ENCODE measurements at places on chromosomes 7 and 10.

GRCh38 chr7:26198133-26198780, 2.3 kb downstream of the HNRNPA2B1 start:
- no peak for DNase-seq

- no peak for DNase-seq
These were observed 104.1 kb upstream of the FOXP2 start for GRCh38 chr7:114310345-114311110.

- DNase-seq: no peak
These were observed 4.7 kb upstream of the AFAP1L2 start for GRCh38 chr10:114408968-114409444.

DNA sequence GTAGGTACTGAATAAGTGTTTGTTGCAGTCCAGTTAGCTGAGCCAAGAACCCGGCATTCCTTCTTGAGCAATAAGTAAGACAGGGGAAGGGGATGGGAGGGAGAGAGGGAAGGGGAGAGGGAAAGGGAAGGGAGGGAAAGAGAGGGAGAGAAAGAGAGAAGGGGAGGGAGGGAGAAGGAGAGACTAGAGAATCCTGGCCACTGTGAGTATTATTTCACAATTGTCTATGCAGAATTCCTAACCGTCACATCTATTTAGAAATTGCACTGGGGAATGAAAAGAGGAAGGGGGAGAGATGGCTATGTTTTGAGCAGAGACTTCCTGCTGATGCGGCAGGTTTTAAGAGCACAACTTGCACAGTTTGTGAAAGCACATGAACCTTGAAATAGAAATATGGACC, 251.4 kb upstream of the ZMIZ1 start:
- no peak for DNase-seq

DNA sequence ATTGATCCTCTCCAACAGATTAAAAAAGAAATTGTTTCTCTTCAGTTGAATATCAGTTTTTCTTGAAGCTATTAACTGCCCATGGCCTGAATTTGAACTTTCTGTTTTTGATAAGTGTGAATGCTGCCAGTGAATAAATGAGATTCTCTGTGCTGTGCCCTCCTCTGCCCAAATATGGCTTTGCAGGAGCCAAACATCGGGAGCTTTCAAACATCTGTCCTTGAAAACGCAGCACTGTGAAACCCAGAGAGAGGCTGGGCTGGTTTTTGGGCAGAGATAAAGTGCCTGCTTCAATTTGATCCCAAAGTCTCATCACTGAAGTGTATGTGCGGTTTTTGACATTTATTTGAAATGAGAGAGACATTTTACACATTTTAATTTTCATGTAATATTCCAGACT, 268.3 kb upstream of the SHH start:
- DNase-seq: no peak

- no peak for DNase-seq
These were observed 2.3 kb upstream of the ADCK2 start for GRCh38 chr7:140670343-140670935.

DNA sequence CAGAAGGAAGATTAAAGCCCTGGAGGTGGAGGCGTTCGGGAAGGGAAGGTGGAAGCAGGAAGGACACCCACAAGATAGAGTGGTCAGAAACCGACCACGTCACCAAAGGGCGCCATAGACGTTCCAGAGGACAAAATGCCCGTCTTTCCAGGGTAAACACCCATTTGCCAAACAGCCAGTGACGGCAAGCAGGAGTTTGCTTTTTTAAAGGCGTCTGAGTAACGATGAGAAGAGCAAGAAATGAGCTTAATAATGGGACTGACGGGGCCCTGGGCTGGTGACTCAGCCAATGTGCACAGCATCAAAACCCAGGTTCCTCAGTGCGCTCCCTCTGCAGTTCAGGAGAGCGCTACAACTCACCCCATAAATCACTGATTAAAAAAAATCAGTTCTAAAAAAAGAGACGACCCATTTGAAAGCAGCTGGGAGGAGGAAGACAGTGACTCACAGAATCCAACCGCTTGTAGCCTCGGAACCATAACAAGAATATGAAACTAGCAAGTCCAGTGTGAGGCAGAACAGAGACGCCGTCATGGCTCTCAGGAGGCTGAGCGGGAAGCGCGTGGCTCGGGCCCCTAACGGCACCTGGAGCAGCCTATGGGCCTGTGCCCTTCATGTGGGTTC, 5.9 kb downstream of the DIP2C start:
- DNase-seq: no peak

DNA sequence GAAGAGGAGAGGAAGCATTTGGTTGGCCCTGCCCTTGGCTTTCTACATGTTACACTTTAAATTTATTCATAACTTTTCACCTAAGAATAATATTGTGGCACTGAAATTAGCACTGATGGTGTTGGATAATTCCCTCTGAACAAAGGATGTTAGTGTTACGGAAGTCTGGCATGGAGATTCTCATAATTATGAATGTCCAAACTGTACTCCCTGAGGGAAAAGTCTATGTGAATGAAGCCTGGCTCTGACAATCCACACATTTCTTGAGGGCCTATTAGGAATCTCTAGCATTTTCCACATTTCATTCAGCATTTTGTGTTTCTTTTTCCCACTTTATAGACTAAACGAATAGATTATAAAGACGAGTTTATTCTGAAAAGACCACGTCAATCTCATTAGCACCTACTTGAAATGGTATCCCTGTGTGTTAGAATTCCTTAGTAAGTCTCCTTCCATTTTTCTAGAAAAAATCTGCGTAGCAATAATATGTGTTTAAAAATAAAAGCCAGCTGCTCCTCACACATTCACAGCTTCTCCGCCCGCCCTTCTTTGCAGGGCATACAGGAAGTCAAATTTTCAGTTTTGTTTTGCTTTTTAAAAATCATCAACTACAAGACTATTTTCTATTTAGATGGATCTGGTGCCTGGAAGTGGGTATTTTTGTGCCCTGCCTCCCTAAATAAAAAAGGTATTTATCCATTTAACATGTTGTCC, 131.8 kb upstream of the PALS2 start:
- DNase-seq: no peak

GRCh38 chr7:106731646-106732444, 70.9 kb upstream of the CCDC71L start:
- no peak for DNase-seq

DNA sequence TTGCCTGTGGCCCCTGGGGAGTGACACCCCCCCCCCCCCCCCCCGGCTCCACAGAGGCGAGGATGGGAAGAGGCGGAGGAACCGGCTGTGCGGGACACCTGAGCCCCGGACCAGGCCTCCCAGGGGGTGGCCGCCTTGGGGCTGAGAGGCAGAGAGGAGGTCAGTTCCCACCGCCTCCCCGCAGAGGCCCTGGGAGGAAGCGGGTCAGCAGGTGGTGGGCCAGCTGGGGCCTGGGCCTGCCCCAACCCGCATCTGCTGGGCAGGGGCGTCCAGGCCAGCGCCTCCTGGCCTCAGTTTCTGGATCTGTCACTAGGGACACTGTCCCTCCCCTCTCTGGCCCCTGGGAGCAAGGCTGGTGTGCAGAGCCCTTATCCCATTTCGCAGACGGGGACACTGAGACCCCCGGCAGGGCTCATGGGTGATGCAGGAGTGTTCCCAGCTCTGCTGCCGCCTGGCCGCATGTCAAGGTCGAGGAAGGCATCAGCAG, 14.6 kb upstream of the LFNG start:
- no peak for DNase-seq

GRCh38 chr7:10821156-10821555, 152.5 kb upstream of the PHF14 start:
- no peak for DNase-seq

- DNase-seq: no peak
These were observed 50.2 kb upstream of the PODXL start for GRCh38 chr7:131606346-131607290.

DNA sequence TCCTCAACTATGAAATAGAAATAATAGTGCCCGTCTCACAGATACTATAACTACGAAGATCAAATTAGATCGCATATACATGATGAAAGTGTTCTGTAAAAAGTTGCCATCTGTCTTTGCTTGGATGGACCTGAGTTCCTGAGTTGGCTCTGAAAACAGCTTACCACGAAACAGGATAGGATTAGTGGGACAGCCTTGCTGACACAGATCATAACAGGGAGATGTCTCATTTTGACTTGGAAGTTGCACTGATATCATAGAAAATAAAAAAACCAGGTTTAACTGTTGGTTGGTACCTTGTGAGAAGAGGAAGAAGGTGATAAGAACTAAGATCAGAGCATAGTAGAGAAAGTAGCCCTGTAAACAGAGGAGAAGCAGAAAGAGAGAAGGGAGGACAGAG, 79.3 kb upstream of the AGBL3 start:
- DNase-seq: no peak

- DNase-seq: no peak
These were observed 10.6 kb downstream of the VIM start for GRCh38 chr10:17238445-17239291.

DNA sequence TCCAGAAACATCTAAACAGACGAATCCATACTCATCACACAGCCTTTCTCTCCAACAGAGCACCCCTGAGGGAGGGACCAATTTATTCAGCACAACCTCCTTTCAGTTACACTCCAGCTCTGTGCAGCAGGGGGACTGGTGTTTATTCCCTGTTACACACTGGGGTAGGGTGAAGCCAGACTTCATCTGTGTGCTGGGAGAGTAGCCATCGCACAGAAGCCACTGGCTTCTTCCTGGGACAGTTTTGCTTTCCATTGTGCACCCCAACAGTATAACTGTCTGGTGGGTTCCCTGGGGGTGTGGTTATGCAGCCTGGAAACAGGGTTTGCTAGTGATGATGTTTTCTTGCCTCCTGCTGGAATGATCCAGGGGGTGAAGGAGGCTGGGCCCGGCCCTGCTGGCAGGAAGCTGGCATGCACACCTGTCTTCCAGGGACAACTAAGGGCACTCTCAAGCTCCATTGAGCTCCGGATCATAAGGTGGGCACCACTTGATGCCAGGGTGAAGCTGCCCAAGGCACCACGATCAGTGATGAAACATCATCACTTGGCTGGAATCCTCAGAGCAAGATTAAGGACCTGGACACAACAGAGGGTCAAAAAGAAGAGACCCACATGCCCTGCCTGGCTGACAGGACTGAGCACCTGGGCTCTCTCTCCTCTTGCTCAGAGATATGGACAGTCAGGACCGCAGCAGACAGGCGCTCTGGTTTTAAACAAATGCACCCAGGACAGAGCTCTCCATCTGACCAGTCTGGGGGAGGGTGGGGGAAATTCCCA, 293.2 kb downstream of the GRID1 start:
- no peak for DNase-seq

- no peak for DNase-seq
These were observed 73.3 kb downstream of the DNAH11 start for GRCh38 chr7:21616091-21616490.

GRCh38 chr7:49400891-49401550, 372.4 kb upstream of the VWC2 start:
- DNase-seq: no peak

DNA sequence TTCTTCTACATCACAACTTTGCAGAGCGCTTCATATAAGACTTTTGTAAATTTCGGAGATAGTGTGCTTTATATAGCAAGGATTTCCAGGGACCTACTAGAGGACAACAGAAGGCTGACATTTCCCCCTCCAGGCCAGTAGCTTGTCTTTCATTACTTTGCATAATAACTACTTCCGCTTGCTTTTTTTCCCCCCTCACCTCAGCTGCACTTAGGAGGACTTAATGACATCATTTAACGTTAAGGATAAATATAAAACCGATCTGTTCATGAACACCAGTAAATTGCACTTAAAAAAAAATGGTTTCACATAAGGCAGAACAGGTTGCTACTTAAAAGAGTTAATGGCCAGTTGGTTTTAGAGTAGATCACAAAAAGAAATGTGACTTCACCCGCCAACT, 172.3 kb downstream of the AUTS2 start:
- no peak for DNase-seq

DNA sequence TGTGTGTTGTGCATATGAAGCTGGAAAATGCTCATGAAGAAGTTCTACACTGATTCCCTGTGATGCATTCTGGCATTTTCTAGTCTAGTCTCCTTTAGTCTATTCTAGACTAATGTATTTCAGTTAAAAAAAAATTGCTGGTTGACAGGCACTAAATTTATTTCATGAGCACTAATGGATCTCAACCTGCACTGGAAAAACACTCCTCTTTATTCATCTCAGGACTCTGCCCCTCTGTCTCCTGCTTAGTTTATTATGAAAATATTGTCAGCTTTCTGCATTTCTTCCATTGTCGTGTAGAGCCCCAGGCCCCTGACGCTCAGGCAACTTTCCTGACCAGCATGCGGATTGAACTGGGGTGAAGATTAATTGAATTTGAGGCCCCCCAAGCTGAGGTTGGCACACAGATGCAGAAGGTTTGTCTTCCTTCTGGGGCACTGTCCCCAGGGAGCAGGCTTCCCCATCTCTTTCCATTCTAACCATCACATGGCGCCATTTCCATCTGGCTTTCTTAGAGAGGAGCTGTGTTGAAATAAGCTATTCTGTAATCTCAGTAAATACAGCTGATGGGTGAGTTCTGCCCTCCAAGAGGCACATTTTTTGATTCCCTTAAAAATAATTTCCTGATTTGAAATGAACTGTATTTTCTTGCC, 128.7 kb downstream of the INSYN2A start:
- no peak for DNase-seq

GRCh38 chr10:80351220-80351619, 5.3 kb downstream of the DYDC1 start:
- no peak for DNase-seq

DNA sequence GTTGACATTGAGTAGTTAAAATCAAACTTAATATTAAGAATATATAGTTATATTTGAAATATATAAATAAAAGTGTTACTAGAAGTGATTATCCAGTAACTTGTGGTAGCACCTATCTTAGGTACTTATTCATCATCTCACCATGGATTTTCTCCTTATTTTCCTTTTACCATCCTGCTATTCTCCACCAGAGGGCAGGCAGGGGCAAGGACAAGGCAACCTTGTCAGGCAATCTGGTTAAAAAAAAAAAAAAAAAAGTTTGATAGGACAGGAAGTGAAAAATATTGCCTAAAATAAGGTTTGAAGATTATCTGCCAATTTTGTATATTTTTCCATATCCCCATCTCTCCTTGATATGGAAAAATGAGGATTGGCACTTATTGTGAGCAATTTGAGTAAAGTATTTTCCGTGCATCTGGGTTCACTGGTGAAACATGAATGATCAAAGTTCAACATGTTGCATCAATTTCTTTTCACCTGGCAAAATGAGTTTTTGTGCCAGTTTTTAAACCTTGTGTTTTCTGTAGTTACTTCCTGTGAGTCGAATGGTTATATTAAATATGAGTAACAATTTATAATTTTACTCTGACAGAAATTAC, 256.7 kb downstream of the AGMO start:
- no peak for DNase-seq

- DNase-seq: no peak
These were observed 15.2 kb upstream of the NFE2L3 start for GRCh38 chr7:26136831-26137230.

All from activated T-cell treated with anti-CD3 and anti-CD28 coated beads for 1 hour (primary cell).